ENCODE measurements at places on chromosomes 2 and 18.

GRCh38 chr2:105329561-105330495, at the start of gene TGFBRAP1:
TSS of gene TGFBRAP1 (minus strand) at chr2:105329735. CDS start at chr2:105308301, 21,434 bp downstream.
- peak; percentile 41 for DNase-seq

DNA sequence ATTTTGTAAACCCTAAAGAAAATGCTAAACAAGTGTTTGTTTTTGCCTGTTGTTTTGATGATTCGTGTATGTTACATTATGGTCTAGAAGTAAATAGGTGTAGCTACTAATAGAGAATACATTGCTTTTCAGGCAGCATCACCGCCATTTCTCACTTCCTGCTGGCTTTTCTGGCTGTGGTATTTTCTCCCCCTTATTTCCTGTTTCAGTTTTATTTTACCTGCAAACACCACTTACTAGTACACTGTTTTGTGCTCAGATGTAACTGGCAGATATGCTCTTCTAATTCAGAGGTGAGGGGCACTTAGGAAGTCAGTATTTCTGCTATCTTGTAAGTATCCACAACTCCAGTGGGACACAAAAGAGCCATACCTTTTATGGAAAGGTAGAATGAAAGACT, 38.1 kb upstream of the SLC3A1 start:
- DNase-seq: no peak

DNA sequence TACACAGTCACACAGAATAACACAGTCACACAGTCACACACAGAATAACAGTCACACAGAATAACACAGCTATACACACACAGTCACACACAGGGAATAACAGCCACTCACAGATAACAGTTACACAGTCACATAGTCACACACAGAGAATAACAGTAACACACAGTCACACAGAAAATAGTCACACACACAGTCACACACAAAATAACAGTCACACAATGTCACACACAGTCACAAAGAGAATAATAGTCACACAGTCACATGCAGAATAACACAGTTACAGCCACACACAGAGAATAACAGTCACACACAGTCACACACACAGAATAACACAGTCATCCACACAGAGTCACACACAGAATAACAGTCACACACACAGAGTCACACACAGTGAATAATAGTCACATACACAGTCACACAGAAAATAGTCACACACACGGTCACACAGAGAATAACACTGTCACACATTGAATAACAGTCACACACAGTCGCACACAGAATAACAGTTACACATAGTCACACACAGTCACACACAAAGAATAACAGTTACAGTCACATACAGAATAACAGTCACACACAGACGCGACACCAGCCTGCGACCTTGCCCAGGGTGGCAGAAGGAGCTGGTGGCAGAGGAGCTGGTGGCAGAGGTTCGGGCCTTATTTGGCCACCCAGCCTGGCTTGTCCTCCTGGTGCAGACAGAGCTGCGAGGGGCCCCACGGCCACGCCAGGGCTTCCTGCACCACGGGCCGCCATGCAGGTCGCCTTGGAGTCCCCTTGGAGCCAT, 51.3 kb downstream of the RAMP1 start:
- no peak for DNase-seq

- DNase-seq: no peak
Observed at GRCh38 chr2:131047920-131048560, 45.2 kb downstream of the FAM168B start.
